ENCODE measurements at places on chromosomes 5 and 9.

DNA sequence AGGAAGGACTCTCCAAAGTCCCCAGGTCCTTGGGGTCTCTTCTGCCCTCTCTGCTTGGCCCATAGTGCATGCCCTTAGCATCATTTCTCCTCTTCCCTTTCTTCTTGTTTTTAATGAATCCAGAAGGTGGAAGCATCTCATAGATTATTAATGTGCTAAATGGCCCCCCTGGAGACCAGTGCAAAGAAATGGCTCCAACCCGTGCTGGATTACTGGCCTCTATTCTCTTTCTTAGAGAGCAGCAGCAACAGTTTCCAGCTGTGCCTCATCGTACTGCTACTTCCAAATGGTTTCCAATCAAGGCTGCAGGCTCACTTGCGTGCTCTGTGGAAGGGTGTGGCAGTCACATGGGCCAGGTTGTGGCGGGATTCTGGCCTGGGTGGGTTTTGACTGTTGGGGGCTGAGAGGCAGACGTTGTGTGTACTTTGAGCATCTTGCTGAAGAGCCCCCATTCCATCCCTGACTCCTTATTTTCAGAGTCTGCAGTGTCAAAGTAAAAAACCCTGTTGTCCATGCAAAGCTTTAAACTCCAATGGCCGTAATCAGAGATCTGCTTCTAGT lies 139.7 kb downstream of the GABBR2 start:
- no peak for DNase-seq

DNA sequence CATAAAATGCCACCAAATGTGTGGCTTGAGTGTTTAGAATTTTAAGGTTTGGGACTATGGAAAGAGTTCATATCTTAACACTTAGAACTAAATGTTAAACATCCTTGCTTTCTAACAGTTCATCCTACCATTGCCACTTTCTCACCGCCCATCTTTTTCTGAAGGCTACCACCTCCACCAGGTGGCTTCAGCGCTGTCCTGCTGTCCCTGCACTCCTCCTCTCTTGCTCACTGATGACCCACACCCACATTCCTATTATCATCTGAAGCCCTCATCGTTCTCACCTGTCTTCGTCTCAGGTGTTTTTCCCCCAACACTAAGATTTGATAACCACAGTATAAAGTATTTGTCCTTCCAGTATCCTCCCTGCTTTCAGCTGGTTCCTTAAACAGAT lies 7.4 kb downstream of the MEGF10 start:
- no peak for DNase-seq

- DNase-seq, result no peak
Observed at GRCh38 chr9:95350266-95350665, 32.8 kb upstream of the FANCC start.

GRCh38 chr9:35635730-35636129 lies 15.0 kb downstream of the SIT1 start:
- DNase-seq, result no peak

- peak; percentile 81 for DNase-seq
Observed at GRCh38 chr9:79166005-79166404, 405.8 kb upstream of the TLE4 start.

- no peak for DNase-seq
Observed at GRCh38 chr5:28734396-28734795, 1696.0 kb upstream of the CDH9 start.

GRCh38 chr5:72817076-72817481 lies 618 bp downstream of the TNPO1 start:
- DNase-seq, result peak; percentile 66

DNA sequence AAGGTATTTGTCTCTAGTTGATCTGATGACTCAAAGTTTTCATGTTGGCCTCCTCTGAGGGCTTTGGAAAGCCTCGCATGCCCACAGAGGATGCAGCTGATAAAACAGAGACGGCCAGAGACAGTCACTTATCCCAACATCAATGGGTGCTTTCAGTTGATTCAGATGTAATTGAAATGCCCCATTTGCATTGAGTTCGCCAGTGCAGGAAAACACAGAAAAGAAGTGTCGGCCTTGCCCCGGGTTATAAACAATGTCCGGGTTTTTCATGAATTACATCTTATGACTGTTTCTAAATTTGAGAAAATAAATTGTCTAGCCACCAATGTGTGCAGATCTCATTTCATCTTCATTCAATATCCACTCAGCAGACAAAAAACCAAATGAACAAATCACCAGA lies 42.2 kb upstream of the ICE1 start:
- no peak for DNase-seq

- DNase-seq, result peak; percentile 66
Observed at GRCh38 chr5:52693280-52693679, 94.4 kb upstream of the ITGA1 start.

- DNase-seq, result no peak
Observed at GRCh38 chr9:114684036-114684435, 2.0 kb upstream of the TEX48 start.

GRCh38 chr5:89147031-89147430 lies 264.0 kb upstream of the MEF2C start:
- DNase-seq, result no peak

GRCh38 chr9:77885104-77885672 lies 146.4 kb downstream of the GNAQ start:
- DNase-seq, result no peak

GRCh38 chr9:92033991-92034390 lies 81.2 kb downstream of the SPTLC1 start:
- DNase-seq, result no peak

DNA sequence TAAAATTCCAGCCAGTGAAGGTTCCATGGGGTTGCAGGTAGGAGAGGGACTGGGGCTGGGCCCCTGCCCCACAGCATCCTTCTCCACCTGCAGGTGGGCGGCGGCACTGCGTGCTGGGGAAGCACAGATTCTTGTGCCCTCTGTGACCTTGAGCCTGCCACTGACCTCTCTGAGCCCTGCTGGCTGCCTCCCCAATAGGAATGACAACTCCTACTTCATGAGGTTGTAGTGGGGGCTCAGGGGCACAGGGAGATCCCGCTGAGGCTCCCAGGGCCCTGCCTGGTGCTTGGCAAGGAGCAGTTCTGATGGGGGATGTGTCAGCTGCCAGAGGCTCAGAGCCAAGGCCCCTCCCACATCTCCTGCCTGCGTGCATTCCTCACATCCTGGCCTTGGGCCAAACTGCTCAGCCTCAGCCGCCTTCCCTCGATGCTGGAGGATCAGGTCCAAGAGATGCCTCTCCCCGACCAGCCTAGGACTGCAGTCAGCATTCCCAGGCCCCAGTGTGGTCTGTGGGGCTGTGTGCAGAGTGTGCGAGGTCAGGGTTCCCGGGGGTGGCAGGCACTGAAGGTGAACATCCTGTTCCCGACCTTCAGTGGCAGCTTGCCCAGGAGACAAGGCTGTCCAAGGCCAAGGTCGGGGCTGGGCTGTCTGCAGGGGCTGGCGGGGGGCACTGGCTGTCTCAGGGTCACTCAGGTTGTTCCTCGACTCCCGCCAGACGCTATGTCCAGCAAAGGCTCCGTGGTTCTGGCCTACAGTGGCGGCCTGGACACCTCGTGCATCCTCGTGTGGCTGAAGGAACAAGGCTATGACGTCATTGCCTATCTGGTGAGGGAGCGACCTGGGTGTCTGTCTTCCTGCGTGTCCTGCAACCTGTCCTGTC lies 7.0 kb downstream of the ASS1 start:
- DNase-seq, result peak; percentile 97
